Prostate gland (tissue), 2 donors: ENCODE measurements at places on chromosomes 13 and 19.

- no peak for DNase-seq
Measured at GRCh38 chr13:66218583-66218982, 1011.6 kb downstream of the PCDH9 start.

DNA sequence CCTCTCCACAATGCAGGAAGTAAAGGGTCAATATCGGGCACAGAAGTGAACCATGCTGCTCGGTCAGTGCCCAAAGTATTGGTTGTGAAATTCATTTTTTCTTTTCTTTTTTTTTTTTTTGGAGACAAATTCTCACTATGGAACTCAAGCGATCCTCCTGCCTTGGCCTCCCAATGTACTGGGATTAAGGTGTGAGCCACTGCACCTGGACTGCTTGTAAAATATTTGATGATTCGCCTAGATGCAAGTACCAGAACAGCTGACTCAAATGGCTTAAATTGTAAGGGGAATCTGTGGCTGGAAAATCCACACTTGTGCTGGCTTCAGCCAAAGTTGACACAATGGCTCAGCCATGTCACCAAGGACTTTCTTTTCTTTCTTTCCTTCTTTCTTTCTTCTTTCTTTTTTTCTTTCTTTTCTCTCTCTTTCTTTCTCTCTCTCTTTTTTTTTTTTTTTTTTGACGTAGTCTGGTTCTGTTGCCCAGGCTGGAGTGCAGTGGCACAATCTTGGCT is 43.7 kb downstream of the NUMBL start:
- no peak for DNase-seq

DNA sequence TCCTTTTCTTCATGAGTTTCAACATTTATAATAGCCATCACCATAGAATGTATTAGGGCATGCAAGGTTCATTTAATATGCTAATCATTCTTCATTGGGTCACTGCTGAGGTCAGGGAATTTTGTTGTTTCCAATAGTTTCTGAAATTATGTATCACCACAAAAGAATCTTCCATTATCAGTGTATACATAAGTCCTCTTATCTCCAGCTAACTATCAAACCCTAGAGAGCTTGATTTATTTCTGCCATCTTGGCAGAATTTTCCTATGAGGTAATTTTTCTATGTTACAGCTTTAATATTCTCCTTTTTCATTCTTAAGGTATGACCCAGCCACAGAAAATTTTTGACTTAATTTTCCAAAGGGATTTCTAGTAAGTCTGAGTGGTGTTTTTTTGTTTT is 415.0 kb upstream of the SLITRK1 start:
- DNase-seq = no peak

- no peak for DNase-seq
Measured at GRCh38 chr19:4748185-4748584, 24.5 kb upstream of the DPP9 start.

DNA sequence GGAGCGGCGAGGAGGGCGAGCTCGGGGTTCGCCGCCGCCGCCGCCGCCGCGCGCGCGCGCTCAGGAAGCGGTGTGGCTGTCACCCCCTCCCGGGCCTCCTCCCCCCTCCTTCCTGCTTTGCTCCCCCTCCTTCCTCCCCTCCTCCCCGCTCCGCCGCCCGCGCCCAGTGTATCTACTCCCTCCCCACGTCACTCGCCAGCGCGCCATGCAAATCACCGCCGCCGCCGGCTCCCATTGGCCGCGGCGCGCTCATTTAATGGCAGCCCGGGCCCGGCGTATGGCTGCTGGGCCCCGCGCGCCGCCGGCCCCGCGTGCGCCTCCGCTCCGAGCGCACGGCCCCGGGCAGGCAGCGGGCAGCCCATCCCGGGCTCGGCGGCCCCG is 335 bp upstream of the SOX1 start:
- no peak for DNase-seq

DNA sequence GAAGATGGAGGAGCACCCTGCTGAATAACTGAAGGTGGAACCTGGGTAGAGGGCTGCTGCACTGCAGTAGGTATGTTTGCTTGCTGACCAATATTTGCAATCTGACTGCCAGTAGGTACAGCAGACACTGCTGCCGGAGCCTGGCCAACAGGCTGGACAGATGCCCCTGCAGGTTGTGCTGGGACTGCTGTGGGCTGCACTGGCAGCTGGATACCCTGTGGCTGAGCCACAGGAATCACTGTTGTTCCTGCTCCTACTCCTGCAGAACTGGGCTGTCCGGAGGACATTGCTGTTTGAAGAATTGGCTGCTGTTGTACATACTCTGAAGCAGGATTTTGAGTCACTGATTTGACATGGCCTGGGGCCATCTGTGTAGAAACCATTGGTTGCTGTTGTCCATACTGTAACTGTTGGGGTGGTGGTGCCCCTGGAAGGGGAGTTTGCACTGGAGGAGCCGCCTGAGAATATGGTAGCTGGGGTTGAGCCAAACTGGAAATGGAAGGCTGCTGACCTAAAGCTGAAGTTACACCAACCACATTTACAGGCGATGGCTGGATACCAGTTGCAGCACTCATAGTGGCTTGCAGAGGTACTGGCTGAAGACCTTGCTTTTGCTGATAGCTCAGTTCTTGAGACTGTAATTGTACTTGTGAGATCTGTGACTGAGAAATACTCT is 2.2 kb downstream of the TSC22D1 start:
- DNase-seq = peak; percentile 28

DNA sequence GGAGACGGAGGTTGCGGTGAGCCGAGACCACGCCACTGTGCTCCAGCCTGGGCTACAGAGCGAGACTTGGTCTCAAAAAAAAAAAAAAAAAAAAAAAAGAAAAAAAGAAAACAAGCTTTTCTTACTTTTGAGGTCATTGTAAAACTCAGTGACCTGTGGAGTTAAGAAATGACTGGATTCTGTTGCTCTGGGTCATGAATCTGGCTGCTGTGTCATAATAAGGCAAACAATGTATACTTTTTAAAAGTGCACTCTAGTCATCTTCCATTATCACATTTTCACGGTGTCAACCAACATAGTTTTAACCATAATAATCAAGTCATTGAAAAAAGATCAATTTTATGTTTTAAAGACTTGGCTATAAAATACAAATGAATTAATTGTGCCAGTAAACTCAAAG is 1186.6 kb downstream of the DIAPH3 start:
- no peak for DNase-seq

- no peak for DNase-seq
Measured at GRCh38 chr13:113361406-113361805, 2.5 kb downstream of the GRTP1 start.

DNA sequence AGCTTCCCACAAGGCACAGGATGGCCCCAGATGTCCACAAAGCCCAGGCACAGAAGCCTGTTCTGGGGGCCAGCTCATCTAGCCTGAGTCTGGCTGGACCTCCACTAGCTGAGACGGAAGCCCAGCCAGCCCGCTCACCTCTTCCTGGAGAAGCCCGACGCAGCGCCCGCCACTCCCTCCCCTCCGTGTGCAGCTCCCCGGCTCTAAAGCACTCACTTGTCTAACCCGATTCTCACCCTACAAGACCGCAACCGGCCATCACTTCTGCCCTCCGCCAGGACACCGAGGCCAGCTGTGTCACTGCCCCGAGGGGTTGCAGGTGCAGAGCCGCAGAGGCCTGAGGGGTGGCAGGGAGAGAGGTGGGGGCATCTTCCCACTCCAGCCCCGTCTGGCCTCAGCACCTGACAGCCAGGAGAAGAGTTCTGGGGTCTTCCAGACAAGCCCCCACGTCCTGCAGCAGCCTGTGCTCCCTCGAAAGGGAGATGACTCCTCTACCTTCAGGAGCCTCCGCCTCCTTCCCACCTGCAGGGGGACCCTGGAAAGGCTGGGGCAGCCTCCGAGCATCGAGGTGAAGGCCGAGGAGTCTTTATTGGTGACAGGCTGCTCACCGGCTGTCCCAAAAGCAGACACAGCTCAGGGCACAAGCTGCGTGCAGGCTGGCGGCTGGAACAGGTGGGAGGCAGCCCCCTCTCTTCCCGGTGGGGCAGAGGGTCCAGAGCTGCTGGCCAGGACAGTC is 5.9 kb upstream of the DIRAS1 start:
- DNase-seq = no peak

DNA sequence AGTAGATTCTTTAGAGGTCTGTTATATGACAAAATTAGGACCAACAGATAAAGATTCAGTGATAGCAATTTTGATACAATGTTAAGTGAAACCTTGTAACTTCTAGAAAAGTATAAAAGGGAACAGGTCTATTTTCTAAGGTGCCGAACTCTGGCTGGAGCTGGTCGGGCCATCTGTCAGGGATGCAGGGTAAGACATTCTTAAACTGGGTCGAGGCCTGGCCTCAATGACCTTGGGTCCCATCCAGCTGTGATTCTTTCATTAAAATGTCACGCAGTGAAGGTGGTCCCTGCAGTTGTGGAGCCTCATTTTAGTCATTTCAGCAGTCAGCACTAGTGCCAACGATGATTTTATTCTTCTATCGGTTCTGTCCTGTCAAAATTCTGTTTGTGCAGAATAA is 271.9 kb upstream of the SPRY2 start:
- no peak for DNase-seq

DNA sequence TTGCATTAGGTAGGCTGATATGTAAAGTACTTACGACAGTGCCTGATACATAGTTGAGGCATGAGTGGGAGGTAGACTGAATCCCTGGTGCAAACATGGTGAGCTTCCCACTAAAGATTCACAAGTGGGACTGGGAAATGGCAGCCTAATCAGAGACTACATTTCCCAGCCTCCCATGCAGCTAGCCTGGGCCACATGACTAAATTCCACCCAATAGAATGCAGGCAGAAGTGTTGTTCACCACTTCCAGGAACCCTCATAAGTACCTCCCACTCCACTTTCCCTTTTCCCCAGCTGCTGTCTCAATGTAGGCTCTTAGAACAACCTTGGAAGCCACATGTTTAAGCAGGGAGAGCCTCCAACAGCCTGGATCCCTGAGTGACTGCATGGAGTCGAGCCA is 104.9 kb downstream of the CACNA1A start:
- DNase-seq = no peak

GRCh38 chr19:5424192-5424973 is 30.8 kb upstream of the ZNRF4 start:
- DNase-seq = no peak

DNA sequence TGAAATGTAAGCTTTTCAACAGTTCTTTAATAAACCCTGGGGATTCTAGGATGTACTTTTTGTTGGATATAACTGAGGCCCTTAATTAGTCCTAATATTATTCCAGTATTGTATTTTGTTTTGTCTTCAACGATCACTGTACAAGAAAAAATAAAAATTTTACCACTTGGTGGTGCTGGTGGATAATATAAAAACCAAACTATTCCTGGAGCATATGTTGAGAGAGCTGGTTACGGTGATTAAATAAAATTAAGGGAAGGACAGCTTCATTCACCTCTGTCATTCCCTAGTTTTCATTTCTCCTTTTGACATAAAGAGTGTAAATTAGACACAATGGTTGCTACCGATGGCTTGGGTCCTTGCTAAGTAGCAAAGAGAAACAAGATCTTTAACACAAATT is 598.6 kb upstream of the PCDH20 start:
- DNase-seq = no peak

- no peak for DNase-seq
Measured at GRCh38 chr13:73578251-73578875, 519.6 kb downstream of the KLF5 start.

- DNase-seq = no peak
Measured at GRCh38 chr19:6588508-6589345, 2.2 kb downstream of the CD70 start.

GRCh38 chr19:37452500-37453245 is 14.6 kb downstream of the ZNF569 start:
- no peak for DNase-seq

GRCh38 chr19:7710616-7711015 is 8.7 kb upstream of the FCER2 start:
- DNase-seq = no peak

- no peak for DNase-seq
Measured at GRCh38 chr13:85230691-85231093, 568.5 kb downstream of the SLITRK6 start.

GRCh38 chr19:16266586-16266942 is 58.1 kb upstream of the KLF2 start:
- DNase-seq = no peak

DNA sequence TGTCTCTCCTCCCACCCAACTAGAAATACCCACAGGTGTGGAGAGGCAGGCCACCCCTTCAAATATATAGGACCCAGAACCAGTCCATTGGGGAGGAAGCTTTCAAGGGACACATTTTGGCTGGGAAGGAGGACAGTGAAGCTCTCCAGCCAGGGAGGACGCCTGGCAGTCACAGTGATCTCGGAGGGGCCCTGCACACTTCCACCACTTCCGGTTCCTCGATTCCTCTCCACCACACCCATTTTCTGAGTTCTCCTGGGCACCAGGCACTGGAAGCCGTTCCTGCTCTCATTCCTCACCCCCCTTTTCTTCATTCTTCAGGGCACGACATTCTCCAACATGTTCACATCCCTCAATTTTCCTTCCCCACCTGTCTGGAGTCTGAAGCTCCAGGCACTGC is 30.4 kb upstream of the CEACAM21 start:
- DNase-seq = no peak

GRCh38 chr13:98970330-98970729 is 7.5 kb downstream of the DOCK9 start:
- DNase-seq = no peak

GRCh38 chr19:3851254-3852176 is 17.3 kb downstream of the ZFR2 start:
- no peak for DNase-seq

DNA sequence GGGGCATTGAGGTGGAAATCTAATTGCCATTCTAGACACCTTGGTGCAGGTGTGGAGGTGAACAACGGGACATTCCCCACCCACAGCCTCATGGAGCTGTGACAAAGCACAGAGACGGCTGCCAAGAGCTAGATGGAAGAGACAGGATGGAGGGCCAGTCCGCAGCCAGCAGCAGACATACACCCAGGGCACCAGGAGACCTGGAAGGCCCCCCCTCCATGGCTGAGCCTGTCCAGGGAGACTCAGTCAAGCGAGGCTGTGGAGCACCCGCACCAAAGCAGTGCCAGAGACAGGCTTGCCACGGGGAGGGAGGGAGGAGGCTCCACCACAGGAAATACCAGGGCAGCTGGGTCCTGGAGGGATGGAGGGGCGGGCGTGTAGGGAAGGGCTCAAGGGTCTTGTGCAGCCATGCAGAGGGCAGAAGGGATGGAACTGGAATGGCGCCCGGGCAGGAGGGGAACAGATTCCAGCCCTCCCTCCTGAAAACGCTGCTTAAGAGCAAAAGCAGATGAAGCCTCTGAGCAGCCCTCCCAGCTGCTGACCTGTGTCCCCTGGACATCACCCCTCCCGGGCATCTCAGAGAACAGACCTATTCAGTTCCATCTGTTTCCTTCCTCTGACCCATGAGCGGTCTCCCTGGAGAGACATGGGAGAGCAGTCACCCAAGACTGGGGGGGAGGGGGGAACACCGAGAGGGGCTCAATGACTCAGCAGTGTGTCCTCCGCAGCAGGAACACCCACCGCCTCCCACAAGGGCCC is 14.4 kb downstream of the EPS15L1 start:
- no peak for DNase-seq

DNA sequence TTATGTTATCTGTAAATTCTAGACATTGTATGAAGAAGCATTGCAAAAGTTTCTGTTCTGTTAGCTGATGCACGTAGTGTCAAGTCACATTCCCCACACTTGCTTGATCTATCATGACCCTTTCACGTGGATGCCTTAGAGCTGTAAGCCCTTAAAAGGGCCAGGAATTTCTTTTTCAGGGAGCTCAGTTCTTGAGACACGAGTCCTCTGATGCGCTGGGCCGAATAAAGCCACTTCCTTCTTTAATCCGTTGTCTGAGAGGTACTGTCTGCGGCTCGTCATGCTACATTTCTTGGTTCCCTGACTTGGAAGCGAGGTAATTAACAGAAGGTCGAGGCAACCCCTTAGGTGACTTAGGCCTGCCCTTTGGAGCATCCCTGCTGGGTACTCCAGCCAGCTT is 5.8 kb downstream of the ZNF816 start:
- no peak for DNase-seq
